ENCODE measurements at places on chromosomes 13 and 19.
A peak's percentile ranks its signal among the peaks of the same experiment; 100 is the strongest.

- DNase-seq, result no peak
Measured at GRCh38 chr13:39451860-39452301, 151.1 kb downstream of the LHFPL6 start.

DNA sequence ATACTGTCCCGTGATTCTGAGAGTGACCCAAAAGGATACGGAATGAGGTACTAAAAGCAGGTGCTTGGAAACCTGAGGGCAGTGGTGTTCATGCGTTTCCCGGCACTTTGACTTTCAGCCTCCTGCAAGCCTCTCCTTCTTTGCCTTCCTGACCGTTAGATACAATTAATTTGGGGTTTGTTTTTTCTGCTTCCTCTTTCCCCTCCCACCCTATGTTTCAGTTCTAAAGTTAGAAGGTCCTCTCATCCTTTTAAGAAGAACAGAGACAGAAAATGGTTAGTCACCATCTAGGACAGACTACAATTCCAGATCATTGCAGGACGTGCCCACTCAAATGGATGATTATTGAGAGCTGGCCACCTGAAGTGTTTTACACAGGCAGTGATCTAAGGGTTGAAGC, 1.8 kb upstream of the LILRB4 start:
- DNase-seq, result no peak

DNA sequence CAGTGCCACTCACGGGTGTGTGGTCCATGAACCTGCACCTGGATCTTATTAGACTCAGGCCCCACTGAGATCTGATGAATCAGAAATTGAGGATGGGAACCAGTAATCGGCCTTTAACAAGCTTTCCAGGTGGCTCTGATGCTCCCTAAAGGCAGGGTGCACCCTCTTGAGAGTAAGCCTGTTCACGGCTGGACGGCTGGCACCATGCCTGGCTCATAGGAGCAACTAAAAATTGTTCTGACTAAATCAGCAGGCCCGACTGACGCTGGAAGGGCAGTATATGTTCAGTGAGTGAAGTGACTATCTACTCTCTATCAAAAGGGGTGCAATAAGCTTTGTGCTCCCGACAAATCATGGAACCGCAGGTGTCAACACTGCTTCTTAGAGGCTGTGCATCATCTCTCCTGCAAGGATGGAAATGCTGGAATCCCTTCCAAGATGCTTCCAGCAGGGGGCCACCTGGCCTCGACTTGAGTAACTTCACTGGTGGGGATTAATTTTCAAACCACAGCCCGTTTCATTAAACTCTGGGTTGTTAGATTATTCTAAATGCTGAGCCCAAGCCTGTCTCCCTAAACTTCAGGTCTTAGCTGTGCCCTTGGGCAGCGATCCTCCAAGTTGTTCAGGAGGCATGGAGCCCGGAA, 28.4 kb downstream of the TMTC4 start:
- DNase-seq, result no peak

DNA sequence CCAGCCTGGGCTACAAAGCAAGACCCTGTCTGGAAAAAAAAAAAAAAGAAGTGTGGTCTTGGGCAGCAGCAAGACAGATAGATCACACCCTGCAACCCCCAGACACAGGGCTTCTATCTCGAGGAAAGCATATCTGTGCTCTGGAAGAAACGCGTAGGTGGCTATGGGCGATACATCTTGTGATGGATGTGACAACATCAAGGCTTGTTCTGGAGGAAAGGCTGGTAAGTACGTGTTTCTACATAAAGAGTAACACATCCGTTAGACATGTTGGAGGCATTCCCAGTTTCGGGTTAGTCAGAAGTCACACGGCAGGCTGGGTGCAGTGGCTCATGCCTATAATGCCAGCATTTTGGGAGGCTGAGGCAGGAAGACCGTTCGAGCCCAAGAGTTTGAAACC, 6.6 kb upstream of the DHDH start:
- peak; percentile 34 for DNase-seq

DNA sequence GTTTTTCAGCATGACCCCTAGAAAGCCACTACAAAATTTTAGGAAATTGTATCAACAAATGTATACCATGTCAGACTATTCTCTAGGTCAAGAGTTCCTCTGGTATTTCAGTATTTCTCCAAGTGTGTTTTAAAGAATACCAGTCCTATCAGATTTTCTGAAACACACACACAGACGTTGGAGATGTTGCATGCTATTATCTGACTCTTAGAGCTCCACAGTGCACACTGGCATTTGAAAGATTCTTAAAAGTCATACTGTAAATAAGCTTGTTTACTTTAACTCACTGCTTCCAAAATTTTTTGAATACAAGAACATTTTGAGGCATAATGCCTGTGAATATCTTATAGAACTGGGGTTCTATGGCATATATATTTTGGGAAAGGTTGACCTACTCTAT, 33.8 kb upstream of the VWA8 start:
- DNase-seq, result no peak

DNA sequence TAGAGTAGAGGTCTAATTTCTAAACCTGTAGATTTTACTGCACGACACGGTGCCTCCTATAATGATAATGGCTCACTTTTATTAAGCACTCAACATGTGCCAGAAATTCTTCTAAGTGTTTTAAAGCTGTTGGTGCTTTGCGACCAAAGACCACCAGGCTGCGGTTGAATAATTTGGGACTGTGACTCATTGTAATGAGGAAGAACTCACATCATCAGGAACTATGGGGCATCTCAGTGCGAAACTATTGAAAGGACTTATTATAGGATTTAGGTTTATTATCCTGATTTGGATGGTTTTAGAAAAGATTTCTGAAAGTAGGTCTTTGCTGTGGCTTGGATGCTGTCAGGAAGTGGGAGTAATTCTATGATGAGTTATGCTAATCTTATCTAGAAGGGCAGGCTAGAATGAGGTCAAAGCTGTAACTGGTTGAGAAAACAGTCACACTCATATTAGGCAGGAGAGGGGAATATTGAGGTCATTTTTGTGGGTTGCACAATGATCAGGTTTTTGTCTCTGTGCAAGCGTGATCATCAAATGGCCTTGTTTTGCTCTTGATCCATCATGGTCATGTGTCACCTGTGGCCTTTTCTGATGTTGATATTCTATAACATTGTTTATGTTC, 266.8 kb downstream of the PCDH20 start:
- no peak for DNase-seq

DNA sequence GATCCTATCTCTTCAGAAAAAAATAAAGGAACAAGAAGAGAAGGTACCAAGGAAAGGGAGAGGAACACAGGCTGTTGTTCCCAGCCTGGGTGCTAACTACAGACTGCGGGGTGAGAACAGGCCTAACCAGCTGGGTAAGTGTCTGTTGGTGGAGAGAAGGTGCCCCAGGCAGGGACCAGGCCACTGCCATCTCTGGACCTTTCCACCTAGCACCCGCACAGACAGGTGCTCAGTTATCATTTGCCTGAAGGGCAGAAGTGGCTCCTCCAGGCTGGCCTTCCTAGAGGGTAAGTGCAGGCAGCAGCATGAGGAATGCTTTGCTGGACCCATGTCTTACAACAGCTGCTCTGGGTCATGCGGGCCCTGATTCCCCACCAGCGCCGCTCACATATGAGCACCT, 10.1 kb downstream of the DNMT1 start:
- no peak for DNase-seq

DNA sequence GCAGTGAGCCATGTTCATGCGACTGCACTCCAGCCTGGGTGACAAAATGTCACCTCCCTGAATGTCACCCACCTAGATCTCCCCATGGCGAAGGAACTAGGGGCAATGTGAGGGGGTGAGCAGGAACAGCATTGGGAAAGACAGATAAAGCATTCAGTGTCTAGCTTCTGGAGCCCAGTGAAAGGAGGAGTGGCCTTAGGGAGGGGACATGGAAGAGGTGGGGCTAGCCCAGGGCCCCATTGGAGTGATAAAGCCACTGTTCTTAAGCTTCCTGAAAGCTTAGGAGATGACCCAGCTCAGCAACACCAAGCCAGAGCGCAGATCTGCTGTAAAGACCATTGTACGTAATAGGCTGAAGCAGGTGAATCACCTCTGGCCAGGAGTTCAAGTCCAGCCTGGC, 13.0 kb upstream of the KCNN1 start:
- DNase-seq, result no peak

- DNase-seq, result peak; percentile 28
Measured at GRCh38 chr19:38635483-38636399, 11.7 kb upstream of the ACTN4 start.

GRCh38 chr19:58518256-58519086, 1.1 kb downstream of the ZBTB45 start:
- DNase-seq, result no peak

DNA sequence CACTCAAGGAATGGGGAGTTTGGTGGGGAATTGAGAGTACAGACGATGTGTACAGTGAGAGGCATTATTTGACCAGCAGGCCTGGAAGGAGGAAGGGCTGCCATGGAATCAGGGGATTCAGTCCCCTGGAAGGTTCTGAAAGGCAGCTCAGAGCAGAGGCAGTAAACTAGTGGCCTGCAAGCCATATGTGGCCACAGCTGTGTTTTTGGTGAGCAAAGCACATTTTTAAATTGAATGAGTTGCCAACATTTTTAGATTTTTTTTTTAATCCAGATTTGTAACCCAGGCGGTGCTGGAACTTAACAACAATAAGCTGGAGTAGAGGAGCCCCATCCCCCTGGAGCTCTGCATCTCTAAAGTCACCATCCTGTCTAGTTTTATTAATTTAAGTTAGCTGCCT, 95.3 kb upstream of the IPO5 start:
- no peak for DNase-seq

DNA sequence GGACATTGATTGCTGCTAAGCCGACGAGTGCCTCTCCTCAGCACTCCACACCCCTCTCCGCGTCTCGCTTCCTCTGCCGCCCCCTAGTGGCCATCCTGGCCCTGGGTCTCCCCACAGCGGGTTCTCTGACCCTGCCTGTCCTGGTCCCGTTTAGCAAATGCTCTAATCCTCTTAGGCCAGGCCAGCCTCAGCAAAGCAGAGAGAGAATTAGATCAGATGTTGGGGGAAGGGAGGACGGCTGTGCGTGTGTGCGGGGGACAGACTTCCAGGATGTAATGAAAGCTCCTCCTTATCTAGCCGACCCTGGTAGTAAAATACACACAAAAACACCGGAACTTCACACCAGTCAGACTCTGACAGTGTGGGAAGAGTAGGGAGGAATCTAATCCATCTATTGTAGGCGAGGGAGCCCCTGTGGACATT, 4.5 kb downstream of the TPRX2 start:
- DNase-seq, result peak; percentile 84

DNA sequence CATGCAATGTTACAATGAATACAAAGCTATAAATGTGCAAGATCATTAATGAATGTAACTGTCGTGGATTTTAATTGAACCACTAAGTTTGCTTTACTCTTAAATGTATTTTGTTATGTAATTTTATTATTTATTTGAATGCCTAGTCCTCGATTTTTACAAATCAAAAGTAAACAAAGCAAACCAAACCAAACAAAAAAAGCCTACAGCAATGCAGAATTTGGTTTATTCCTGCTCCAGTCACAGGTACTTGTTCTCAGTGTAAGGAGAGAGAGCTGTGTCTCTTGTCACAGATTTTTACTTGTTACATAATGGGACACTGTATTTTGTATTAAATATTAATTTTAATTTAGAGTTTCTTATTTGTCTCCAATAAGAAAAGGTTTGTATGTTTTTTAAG, 584.3 kb upstream of the SLITRK6 start:
- no peak for DNase-seq

GRCh38 chr13:77832339-77833100, 86.1 kb downstream of the EDNRB start:
- DNase-seq, result no peak

DNA sequence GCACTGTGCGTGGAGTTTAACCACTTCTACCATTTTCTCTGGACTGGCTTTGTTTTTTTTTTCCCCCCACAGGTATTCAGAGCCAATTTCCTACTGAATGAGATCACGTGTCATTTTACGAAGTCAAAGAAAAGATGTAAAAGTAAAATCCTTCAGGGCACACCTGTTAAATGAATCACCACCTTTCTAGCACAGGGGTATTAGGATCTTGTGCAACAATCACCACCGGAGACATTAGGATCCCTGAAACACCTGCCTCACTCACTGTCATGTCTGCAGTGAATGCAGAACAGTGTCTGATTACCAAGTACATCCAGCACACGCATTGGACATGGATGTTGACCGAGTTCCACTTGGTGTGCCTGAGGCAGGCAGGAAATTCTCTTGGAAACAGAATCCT, 17.2 kb downstream of the BRD4 start:
- DNase-seq, result no peak

DNA sequence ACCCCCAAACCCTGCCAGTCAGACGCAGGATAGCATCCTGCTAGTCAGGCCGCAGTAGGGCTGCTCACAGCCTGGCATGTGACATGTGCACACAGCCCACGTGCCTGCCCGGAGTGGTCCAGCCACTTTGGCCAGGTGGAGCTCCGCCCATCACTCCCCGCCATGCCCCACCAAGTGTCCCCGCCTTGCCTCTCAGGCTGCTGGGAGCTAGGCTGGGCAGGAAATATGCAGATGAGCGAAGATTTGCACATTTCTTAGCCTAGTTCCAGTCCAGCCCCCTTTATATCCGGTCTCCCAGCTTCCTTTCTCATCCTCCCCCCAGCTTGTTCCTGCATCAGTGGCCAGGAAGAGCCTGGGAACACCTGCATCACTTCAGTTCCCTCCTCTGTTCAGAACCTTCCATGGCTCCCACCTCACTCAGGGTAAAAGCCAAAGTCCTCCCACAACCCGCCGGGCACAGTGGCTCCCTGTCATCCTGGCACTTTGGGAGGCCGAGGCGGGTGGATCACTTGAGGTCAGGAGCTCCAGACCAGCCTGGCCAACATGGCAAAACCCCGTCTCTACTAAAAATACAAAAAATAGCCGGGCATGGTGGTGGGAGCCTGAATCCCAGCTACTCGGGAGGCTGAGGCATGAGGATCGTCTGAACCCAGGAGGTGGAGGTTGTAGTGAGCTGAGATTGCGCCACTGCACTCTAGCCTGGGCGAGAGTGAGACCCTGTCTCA, 2.3 kb upstream of the DOCK6 start:
- no peak for DNase-seq

GRCh38 chr13:91882918-91883317, 484.5 kb downstream of the GPC5 start:
- no peak for DNase-seq

DNA sequence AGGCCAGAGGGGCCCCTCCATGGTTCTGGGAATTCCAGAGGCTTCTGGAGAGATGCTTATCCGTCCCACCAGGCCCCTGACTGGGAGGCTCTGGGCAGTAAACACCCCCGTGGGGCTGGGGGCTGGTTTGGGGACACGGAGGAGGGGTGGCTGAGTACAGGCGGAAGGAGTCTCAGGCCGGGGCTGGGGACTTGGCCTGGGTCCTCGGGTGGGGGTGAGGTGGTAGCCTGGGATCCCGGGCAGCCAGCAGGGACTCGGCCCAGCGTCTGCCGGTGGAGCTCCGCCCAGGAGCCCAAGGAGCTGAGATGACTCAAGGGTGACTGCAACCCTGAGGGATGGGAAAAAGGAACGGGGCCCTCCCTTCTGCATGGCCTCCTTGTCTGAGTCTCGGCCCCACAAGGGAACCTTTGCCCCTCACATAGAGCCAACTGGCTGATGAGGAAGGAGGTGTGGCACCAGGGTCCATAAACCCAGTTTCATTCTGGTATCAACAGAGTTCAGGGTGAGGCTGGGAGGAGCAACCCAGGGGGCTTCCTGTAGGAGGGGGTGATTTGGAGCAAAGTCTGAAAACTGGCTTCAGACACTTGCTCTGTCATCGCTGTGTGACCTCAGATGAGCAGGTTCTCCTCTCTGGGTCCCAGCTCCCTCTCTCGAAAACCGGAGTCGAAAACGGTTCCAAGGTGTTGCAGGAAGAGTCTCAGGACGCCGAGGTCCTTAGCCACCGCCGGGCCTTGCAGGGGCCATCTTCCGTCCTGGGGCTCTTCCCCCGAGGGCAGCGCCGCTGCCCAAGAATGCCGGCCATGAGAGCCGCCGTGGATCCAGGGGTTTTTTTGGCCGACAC, 809 bp downstream of the MISP start:
- no peak for DNase-seq
